Endothelial cell (in vitro differentiated cells): ENCODE measurements at places on chromosomes 11 and 22.

DNA sequence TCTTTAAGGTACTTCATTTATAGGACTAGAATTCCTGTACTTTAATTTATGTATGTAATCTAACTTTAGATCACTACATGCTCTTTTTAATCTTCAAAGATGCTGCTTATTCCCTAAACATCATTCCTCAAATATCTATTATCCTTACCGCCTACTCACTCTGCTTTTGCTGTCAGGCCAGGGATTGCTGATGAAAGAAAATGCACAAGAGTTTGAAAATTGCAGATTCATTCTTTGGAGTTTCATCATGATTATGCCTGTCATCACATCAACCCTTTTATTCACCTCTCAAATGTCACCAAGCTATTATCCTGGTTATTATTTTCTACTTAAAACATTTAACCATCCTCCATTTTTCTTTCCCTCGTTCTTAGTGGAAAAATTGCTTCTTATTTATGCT lies 802.7 kb downstream of the METTL15 start:
- H3K36me3 ChIP-seq: no peaks in the 10 kb centered on the region
- no peak for DNase-seq
- no peak overlapping the region for H3K27ac ChIP-seq
- H3K4me3 ChIP-seq: no peak overlapping the region
- no peaks in the 10 kb centered on the region for H3K27me3 ChIP-seq
- peaks cover 27% of the 10 kb centered on the region for H3K4me1 ChIP-seq

- peaks cover 23% of the 10 kb centered on the region for H3K27me3 ChIP-seq
- peaks cover 13% of the 10 kb centered on the region for H3K4me1 ChIP-seq
- no peaks in the 10 kb centered on the region for H3K36me3 ChIP-seq
- H3K4me3 ChIP-seq: peak overlapping the region; percentile 76
These were observed 1.5 kb downstream of the ADAMTS8 start for GRCh38 chr11:130426837-130427341.

GRCh38 chr11:110296226-110297075 lies at the start of gene RDX:
Gene RDX, minus strand, starts transcription at chr11:110296614. Its CDS starts 16,922 bp downstream, at chr11:110279692.
- H3K4me3 ChIP-seq: peak within 1 kb of the TSS; percentile 96
- H3K36me3 ChIP-seq: peaks cover 3% of the 10 kb centered on the region
- peaks cover 33% of the 10 kb centered on the region for H3K4me1 ChIP-seq
- H3K27me3 ChIP-seq: peaks cover 5% of the 10 kb centered on the region
- DNase-seq: peak; percentile 71
- peak within 1 kb of the TSS; percentile 86 for H3K27ac ChIP-seq

DNA sequence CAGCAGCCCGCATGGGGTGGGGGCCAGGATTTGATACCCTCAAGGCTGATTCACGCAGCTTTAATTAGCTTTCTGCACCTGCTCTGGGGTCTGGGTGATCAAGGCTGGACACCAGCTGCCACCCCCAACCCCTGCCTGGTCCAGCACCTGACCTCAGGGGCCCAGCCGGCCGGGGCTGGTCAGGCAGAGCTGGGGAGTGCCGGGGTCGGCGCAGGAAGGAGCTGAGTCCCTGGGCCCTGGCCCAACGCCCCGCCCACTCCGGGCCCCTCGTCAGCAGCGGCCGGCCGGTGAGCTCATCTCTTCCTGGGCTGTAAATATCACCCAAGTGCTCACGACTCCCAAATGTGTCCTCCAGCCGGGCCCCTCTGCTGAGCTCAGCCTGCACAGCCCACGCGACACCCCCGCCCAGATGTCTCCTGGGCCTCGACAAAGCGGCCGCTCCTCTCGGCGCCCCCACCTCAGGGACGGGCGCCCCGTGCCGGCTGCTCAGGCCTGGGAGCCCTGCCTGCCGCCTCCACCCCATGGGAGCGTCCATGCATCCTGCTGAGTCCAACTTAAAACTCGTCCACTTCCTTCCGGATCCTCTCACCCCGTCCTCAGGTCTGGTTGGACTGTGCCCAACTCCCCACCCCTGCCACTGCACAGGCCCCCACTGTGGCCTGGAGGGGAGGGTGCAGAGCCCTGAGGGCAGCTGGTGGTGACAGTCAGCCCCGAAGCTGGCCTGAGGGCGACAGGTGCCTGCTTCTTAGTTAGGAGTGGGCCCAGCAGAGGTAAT lies 29.0 kb downstream of the RTN4R start:
- no peak overlapping the region for H3K4me3 ChIP-seq
- no peaks in the 10 kb centered on the region for H3K36me3 ChIP-seq
- DNase-seq: no peak
- peaks cover 5% of the 10 kb centered on the region for H3K27me3 ChIP-seq
- peak overlapping the region; percentile 61 for H3K27ac ChIP-seq

GRCh38 chr22:28910569-28911303 lies 27.4 kb downstream of the ZNRF3 start:
- no peaks in the 10 kb centered on the region for H3K36me3 ChIP-seq
- H3K4me1 ChIP-seq: no peaks in the 10 kb centered on the region
- H3K27me3 ChIP-seq: no peaks in the 10 kb centered on the region
- no peak overlapping the region for H3K4me3 ChIP-seq
- no peak for DNase-seq

DNA sequence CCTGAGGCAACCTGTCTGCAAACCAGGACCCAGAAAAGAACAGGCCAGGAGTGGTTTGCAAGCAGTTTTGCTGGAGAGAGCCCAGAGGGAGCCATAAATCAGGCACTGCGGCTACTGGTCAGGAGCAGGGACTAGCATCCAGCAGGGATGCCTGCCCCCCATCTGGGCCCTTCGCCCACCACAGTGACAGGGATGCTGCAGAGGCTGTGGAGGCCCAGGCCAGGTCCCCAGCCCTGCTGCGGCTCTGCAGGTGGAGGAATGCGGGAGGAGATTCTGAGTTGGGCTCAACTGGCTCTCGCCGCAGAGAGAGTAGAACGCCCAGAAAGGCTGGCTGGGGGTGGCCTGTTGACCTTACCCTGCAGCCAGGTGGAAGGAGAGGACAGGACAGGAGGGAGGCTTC lies 16.4 kb upstream of the NEFH start:
- peaks cover 2% of the 10 kb centered on the region for H3K27me3 ChIP-seq
- no peak for DNase-seq
- no peak overlapping the region for H3K4me3 ChIP-seq
- no peaks in the 10 kb centered on the region for H3K36me3 ChIP-seq
- H3K4me1 ChIP-seq: peaks cover 2% of the 10 kb centered on the region
- no peak overlapping the region for H3K27ac ChIP-seq

DNA sequence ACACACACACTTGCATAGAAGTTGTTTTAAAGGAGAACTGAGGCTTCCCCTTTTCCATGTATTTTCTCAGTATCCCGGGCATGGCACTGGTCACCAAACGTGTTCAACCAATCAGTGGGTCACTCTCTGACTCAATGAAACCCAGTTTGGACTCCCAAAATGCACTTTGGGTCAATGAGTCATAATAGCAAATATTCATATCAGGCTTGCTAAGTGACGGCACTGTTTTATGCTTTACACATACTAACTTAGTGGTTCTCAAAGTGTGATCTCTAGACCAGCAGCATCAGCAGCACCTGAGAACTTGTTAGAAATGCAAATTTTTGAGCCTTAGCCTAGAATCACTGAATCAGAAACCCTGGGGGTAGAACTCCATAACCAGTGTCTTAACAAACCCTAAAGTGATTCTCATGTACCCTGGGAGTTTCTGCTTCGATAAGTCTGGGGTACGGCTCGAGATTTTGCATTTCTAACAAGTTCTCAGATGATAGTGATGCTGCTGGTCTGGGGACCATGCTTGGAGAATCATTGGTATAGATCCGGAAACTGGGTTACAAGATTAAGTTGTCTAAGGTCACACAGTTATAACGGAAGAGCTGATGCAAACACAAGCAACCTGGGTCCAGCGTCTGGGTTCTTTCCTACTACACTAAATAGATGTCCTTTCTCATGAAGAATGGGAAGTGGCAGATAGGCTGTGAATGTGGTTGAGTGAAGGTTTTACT lies 35.6 kb downstream of the ETS1 start:
- H3K27ac ChIP-seq: no peak overlapping the region
- peaks cover 12% of the 10 kb centered on the region for H3K36me3 ChIP-seq
- H3K4me1 ChIP-seq: peaks cover 68% of the 10 kb centered on the region

DNA sequence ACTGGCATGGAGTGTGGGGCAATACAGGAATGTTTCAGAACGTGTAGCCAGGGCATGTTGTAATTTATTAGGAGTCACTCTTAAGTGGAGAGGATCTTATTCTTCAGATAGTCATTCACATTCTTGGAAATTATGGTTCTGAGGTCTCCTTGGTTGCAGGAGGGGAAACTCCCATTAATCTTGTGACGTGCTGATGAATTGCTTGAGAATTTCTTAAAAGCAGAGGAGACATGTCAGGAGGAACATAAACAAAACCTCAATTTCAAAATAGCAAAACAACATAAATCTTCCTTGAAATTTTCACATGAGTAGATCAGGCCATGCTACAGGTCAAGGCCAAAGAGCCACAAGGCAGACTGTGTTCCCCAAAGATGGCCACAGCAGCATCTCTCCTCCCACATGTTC lies 50.4 kb downstream of the ADM start:
- peaks cover 33% of the 10 kb centered on the region for H3K4me1 ChIP-seq
- H3K27me3 ChIP-seq: no peaks in the 10 kb centered on the region
- H3K36me3 ChIP-seq: peaks cover 4% of the 10 kb centered on the region
- DNase-seq: no peak
- no peak overlapping the region for H3K27ac ChIP-seq

- H3K27ac ChIP-seq: no peak overlapping the region
- H3K4me3 ChIP-seq: no peak overlapping the region
- no peaks in the 10 kb centered on the region for H3K4me1 ChIP-seq
- H3K36me3 ChIP-seq: no peaks in the 10 kb centered on the region
- H3K27me3 ChIP-seq: no peaks in the 10 kb centered on the region
These were observed 34.2 kb downstream of the PHF21B start for GRCh38 chr22:44975427-44976262.

GRCh38 chr11:61034111-61034510 lies 62.6 kb downstream of the CD6 start:
- no peak overlapping the region for H3K4me3 ChIP-seq
- no peak overlapping the region for H3K27ac ChIP-seq
- H3K36me3 ChIP-seq: no peaks in the 10 kb centered on the region
- DNase-seq: no peak
- no peaks in the 10 kb centered on the region for H3K4me1 ChIP-seq
- H3K27me3 ChIP-seq: peaks cover 2% of the 10 kb centered on the region

- peak overlapping the region; percentile 79 for H3K4me3 ChIP-seq
- H3K27me3 ChIP-seq: peaks cover 17% of the 10 kb centered on the region
- DNase-seq: no peak
- peak overlapping the region; percentile 76 for H3K27ac ChIP-seq
- H3K36me3 ChIP-seq: peaks cover 61% of the 10 kb centered on the region
These were observed 19.0 kb downstream of the TCIRG1 start for GRCh38 chr11:68057807-68058206.

DNA sequence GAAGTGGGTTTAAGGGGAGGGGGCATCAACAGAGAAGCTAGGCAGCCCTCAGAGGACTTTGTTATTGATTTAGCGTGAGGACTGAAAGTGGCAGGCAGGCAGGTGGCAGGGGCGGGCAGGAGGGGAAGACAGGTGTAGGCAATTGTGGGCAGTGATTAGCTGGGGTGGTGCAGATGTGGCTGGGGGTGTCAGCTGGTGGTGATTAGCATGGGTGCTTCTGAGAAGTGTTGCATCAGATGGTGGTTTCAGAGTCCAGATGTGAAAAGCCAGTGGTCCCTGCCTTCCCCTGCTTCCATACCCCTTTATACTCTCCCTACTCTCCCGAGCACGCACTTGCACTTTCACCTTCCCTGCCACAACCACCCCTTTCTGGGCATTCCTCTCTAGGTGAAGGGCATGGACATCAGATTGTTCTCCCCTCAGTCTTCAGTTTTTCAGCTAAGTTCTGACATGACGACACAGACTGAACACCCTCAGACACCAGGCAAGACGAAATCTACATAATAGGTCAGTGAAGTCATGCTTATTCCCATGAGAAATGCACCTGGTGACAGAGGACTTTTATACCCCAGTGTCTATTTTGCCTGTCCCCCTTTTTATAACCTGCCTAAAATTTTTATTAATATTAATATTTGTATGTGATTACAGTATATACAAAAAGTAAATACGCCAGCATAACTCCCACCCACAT lies 435.7 kb upstream of the CADM1 start:
- peaks cover 2% of the 10 kb centered on the region for H3K27me3 ChIP-seq
- H3K36me3 ChIP-seq: no peaks in the 10 kb centered on the region
- no peak overlapping the region for H3K4me3 ChIP-seq
- no peak overlapping the region for H3K27ac ChIP-seq
- no peaks in the 10 kb centered on the region for H3K4me1 ChIP-seq
- DNase-seq: no peak

DNA sequence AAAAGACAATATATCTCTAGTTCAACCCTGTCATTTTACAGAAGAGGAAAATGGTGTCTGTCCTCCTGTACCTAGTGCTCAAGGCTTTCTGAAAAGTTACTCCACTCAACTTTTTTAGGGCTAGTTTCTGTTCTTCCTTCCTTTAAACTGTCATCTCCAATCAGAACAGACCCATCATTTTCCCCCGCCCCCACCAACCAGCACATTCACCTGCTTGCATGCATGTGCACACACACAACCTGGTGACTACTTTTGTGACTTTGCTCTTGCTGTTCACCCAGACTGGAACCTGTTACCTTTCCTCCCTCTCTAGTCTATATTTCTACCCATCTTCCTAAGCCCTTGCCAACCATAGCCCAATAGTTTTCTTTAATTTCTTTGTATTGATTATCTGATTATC lies 5.6 kb downstream of the FBXO7 start:
- no peak for DNase-seq
- peaks cover 3% of the 10 kb centered on the region for H3K4me1 ChIP-seq
- H3K27me3 ChIP-seq: peaks cover 6% of the 10 kb centered on the region
- no peak overlapping the region for H3K4me3 ChIP-seq
- H3K36me3 ChIP-seq: no peaks in the 10 kb centered on the region
- no peak overlapping the region for H3K27ac ChIP-seq

DNA sequence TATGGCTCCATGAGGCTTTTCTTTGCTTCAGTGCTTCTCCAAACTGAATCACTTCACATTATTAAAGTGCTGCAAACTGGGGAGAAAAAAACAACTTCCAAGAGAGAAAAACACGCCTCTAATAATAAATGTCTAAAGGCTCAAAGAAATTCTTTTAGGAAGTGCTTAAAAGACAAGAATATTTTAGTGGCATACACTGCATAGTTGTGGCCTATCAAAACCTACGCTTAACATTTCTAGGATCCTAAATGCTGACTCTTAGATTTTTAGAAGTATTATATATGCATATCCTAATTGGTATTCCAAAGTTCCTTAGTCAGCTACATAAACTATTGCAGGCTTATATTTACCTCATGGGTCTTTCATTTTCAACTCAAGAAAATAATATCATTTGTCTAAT lies 879.0 kb upstream of the CCDC90B start:
- H3K36me3 ChIP-seq: no peaks in the 10 kb centered on the region
- H3K27me3 ChIP-seq: peaks cover 1% of the 10 kb centered on the region
- H3K27ac ChIP-seq: no peak overlapping the region
- no peaks in the 10 kb centered on the region for H3K4me1 ChIP-seq
- DNase-seq: no peak

- no peak overlapping the region for H3K4me3 ChIP-seq
- H3K27ac ChIP-seq: no peak overlapping the region
- DNase-seq: no peak
- peaks cover 7% of the 10 kb centered on the region for H3K36me3 ChIP-seq
- H3K4me1 ChIP-seq: no peaks in the 10 kb centered on the region
- H3K27me3 ChIP-seq: peaks cover 2% of the 10 kb centered on the region
These were observed 7.1 kb downstream of the TIMM10 start for GRCh38 chr11:57523419-57523818.

GRCh38 chr11:43580735-43581369 lies 99.7 kb upstream of the HSD17B12 start:
- no peak overlapping the region for H3K27ac ChIP-seq
- H3K27me3 ChIP-seq: peaks cover 40% of the 10 kb centered on the region
- peak overlapping the region; percentile 93 for H3K4me3 ChIP-seq
- peaks cover 20% of the 10 kb centered on the region for H3K4me1 ChIP-seq
- peaks cover 6% of the 10 kb centered on the region for H3K36me3 ChIP-seq
- no peak for DNase-seq
